ENCODE measurements at places on chromosomes 16 and 17. TPM values are rescaled to one million over a fixed set of nuclear protein-coding genes. Genes with fewer than 3 reads are reported as not detected.
A peak's percentile ranks its signal among the peaks of the same experiment; 100 is the strongest.

DNA sequence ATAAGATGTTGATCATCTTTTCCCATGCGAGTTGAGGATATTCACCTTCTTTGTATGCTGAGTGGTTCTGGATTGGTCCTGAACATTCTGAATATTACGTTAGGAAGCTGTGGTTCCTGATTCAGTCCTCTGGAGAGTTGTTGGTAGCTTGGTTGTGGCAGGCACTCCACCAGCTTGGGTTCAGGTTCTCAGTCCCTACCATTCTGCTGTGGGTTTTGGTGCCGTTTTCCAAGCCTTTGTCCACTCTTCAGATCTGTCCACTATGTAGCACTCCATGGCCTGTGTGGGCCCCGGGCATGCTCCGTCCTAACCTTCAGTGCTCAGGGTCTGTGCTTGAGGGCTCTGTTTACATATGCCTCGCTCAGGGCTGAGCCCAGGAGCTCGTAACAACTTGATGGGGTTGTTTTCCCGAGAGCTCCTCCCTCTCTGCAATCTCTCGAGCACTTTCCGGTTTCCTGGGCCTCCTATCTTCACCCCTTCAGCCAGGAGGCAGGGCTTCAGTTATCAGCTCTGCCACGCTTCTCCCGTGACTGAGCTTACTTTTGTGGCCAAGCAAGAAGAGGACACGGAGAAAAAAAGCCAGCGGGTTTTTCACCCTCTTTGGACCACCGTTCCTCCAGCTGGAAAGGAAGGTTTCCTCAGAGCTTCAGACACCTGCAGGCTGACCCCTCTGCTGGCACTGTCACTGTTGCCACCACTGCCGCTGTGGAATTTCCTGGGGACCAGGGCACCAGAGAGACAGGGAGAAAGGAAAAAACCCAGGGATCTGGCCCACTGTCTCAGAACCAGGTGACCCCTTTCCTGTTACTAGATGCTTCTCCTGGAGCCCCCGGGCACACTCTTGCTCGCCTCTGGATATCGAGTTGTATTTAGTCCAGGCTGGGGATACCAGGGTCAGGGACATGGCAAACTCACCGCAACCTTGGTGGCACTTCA is 19.6 kb downstream of the KIAA0513 start:
- no peak for DNase-seq

Gene DNAH3
- total RNA-seq: under 0.01 TPM

DNA sequence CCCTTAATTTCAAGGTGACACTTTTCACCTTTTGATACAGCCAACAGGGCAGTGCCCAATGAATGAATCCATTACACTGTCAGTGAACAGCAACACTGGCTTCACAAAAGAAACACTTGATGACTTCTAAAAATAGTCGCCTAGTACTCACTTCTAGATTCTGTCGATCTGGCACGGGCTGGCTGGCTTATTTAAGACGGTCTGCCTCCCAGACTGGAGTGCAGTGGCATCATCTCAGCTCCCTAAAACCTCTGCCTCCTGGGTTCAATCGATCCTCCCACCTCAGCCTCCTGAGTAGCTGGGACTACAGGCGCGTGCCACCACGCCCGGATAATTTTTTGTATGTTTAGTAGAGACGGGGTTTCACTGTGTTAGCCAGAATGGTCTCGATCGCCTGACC is 1.9 kb downstream of the NDUFAB1 start:
- DNase-seq: no peak

- peak; percentile 57 for DNase-seq
Observed at GRCh38 chr17:37648555-37648954, 5.3 kb upstream of the DDX52 start.

GRCh38 chr16:73037331-73037745 is 10.6 kb downstream of the ZFHX3 start:
- DNase-seq: no peak

Gene CDT1
- 43.0 TPM for total RNA-seq

Gene RAPGEFL1
- total RNA-seq: 1.3 TPM

GRCh38 chr16:89473136-89473712 is 17.1 kb downstream of the ANKRD11 start:
- DNase-seq: no peak

DNA sequence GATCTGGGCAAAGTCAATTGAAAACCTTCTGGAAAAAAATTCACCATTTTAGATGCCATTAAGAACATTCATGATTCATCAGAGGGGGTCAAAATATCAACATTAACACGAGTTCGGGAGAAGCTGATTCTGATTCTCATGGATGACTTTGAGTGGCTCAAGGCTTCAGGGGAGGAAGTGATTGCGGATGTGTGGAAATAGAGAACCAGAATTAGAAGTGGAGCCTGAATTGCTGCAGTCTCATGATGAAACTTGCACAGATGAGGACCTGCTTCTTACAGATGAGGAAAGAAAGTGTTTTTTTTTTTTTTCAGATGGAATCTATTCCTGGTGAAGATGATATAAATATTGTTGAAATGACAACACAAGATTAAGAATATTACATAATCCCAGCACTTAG is 12.9 kb downstream of the ITGAX start:
- no peak for DNase-seq

Gene SF3B3
- 181 TPM for total RNA-seq

Gene DPEP1
- 0.23 TPM for total RNA-seq

DNA sequence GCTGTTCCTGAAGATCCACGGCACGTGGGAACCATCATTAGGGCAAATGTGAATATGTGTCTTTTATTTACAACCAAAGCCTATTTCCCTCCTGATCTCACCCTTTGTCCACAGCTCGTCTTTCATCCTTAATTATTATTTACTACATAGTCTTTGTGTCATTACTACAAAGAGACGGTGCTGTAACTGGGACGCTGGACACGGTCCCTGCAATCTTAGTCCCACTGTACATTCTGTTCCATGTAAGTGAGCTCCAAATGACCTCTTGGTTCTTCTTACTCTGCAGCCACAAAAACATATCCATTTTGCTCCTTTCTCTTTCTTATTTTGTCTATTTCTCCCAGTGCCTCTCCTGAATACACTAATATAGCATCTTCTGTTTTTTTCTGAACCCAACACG is 12.7 kb upstream of the KRT23 start:
- DNase-seq: no peak

Gene NOG
- total RNA-seq: 30.6 TPM

Gene RNF157
- 7.3 TPM for total RNA-seq

- no peak for DNase-seq
Observed at GRCh38 chr17:62871291-62871690, 63.2 kb upstream of the MARCHF10 start.

DNA sequence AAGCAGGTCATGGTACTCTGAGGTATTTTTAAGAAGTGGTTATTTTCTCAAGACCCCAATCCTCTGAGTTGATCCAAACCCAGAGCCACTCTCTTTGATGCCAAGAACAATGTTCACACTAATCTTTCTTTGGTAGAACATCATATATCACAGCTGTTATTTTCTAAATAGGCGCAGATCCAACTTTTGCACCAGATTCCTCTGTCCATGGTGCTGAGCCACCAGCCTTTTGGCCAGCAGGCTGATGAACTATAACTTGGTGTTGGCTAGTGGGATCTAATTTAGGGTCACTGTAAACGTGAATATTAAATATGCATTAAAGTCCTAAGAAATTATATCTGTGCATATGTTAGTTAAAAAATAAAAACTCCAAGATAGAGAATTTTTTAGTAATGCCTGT is 7.0 kb upstream of the ZKSCAN2 start:
- DNase-seq: peak; percentile 17

GRCh38 chr16:48535369-48535787 is 74.6 kb downstream of the N4BP1 start:
- no peak for DNase-seq

Gene USP43
- 8.1 TPM for total RNA-seq

DNA sequence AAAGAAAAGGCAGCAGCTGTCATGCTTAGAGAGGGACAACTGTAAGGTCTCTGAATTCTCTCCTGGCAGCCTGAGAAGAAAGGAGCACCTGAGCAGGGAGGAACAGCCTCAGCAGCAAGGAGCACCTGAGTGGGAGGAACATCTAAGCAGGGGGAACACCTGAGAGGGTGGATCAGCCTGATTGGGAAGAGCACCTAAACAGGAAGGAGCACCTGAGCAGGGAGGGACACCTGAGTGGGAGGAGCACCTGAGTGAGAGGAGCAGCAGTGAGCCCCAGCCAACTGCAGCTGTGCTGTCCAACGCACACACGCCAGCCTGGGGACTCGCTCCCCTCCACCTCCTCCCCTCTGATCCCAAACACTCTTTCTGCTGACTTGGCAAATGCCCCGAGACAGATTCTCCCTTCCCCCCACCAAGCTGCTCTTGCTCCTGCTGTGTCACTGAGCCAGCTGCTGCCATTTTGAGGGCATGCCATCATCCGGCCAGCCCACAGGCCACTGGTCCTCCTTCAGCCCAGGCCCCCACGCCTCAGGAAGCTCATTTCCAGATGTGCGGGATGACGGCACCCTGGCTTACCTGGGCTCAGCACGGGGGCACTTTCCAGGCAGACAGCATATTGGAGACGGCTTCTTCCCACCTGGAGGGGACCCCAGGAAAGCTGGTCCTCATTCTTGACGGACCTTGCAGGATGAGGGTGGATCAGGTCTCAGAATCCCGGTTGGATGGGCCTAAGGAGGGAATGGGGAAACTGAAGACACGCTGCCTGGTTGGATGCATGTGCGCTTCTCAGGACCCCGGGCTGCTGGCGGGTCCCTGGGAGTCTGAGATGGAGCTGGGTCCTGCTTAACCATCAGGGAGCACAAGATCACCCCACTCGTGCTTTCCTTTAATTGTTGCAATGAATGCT is 57.7 kb upstream of the RBFOX3 start:
- no peak for DNase-seq

DNA sequence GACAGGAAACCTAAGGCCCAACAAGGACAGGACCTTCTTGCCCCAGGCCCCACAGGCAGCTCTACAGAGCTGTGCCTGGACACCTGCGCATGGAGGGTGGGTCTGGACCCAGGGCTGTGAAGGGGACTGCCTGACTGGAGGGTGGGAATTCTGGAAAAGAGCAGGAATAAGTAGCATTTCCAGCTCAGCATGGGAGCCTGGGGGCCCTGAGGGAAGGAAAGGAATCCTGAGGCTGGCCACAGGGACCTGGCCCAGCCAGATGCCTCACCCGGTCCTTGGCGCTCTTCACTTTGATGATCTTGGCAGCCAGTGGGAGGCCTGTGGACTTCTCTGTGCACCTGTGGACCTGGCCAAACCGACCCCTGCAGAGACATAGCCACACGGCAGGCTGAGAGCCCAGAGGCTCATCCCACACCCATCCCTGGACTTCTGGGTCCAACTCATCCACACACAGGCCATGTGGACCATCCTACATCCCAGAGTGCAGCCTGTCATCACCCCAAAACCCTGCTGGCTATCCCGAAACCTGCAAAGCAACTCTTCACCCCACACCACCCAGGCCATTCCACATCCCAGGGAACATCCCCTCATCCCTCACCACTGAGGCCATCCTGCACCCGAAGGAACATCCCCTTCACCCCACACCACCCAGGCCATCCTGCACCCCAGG is 18.7 kb downstream of the MYLK3 start:
- DNase-seq: no peak

- no peak for DNase-seq
Observed at GRCh38 chr17:15240644-15241043, 24.5 kb downstream of the PMP22 start.

DNA sequence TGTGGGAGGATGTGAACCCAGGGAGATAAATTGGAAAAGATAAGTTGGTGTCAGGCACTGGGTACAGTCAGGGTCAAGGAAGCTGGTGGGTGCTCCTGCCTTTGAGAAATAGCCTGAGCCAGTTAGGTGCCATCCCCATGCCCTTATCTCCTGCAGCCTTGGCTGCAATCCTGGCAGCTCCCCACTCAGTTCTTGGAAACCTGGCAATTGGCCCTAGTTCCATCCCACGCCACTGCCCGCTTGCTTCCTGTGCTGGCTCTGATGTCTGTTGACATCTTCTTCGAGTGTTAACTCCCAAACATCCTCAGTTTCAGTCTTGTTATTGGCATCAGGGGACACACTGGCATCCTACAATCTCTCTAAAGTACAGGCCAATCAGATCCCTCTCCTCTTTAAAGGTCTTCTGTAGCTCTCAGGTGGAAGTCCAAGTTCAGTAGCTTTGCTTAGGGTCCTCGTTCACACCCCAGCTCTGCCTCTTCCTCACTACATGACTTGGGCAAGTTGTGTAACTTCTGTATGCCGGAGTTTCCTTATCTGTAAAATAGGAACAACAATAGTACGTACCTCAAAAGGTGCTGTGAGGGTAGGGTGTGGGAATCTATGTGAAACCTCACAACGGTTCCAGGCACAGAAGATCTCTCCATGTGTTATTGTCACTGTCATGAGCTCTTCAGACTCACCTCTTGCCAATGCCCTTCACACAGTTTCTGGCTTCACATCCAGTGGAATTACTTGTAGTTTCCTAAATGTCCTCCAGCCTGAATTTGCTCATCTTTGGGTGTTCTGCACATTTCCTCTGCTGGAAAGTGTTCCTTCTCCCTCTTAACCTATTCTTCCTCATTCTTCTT is 13.5 kb upstream of the PRKAR1A start:
- DNase-seq: no peak

GRCh38 chr17:78737332-78737731 is 44.7 kb downstream of the CYTH1 start:
- DNase-seq: peak; percentile 66

- DNase-seq: no peak
Observed at GRCh38 chr16:78485188-78485916, 385.9 kb downstream of the WWOX start.

DNA sequence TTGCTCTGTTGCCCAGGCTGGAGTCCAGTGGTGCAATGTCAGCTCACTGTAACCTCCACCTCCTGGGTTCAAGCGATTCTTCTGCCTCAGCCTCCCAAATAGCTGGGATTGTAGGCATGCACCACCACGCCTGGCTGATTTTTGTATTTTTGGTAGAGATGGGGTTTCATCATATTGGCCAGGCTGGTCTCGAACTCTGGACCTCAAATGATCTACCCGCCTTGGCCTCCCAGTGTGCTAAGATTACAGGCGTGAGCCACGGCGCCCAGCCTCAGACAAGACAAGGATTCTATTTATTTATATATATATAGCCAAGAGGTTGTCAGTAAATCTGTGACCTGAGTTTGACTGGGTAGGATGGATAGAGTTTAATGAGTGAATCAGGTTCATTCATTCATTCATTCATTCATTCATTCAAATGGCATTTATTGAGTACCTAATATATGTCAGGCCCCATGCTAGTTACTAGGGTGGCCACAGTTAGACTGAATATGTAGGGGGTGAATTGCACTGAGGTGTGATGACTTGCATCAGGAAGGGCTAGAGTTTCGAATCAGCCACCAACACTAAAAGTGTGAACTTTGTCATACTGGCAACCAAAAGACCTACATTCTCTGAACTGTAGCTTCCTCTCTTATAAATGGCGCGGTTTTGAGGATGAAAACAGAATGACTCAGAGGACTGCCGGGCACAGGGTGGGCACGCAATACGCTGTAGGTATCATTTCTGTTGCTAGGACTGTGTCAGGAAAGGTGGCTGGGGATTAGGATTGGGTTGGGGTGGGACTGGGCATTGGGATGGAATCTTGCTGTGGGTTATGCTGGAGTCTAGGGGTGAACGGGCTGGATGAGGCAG is 37.8 kb downstream of the ITGAE start:
- no peak for DNase-seq

Measured in PC-3 (cell line).